MV-4-11 (cell line): ENCODE measurements at places on chromosomes 5 and 9.

DNA sequence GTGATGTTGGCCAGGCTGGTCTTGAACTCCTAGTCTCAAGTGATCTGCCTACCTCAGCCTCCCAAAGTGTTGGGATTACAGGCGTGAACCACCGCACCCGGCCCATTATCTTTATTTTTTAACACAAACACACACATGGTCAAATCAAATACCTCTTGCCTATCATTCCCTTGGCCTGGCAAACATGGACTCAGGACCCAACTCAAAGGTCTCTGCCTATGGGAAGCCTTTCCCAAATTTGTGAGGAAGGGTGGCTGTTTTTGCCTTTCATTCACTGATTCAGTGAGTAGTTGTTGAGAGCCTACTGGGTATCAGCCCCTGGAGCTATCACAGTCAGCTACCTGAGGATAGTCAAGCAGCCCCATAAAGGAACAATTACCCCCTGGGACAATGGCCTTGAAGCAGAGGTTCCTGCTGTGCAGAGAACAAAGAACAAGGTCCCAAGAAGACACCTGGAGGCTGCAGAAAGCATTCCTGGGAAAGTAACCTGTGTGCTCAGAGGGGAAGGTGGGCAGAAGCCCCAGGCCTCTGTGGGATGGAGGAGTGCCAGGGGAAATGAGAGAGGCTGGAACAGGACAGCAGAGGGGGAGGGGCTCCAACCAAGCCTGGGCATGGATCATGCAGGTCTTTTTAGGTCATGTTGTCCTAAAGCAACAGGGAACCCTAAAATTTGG lies 126.4 kb downstream of the CRB2 start:
- no peak for DNase-seq

DNA sequence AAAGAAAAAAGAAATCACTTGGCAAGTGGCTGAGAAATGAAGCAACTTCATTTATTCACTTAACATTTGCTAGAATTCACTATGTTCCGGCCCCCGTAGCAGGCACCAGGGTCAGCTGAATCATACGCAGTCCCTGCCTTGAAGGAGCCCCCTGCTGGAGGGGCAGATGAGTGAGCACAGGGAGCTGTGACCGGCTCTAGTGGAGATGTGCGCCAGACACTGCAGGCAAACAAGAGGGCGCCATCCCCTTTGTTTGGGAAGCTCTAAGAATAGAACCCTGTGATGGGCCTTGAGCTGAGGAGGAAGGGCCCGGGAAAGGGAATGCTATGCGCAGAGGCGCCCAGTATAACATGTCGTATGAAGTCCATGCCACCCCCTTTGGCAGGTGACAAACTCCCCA lies 20.2 kb upstream of the RPL26L1 start:
- no peak for DNase-seq

DNA sequence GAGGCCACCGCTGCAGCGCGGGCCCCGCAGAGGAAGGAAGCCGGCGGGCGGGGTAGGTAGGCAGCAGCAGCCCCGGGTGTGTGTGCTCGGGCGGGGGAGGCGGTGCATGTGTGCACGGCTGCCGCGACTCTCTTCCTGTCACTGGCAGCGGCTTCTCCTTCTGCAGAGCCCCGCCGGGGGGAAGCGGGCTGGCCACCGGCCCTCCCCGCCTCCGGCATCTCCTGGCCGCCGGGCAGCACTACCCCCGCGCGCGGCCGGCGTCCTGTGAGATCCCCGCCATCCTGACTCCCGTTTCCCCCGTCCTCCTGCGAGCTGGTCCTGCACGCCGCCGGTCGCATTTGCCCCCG lies 315 bp downstream of the PIK3R1 start:
- peak; percentile 58 for DNase-seq

- DNase-seq: no peak
Observed at GRCh38 chr9:76980566-76980965, 38.9 kb upstream of the FOXB2 start.

DNA sequence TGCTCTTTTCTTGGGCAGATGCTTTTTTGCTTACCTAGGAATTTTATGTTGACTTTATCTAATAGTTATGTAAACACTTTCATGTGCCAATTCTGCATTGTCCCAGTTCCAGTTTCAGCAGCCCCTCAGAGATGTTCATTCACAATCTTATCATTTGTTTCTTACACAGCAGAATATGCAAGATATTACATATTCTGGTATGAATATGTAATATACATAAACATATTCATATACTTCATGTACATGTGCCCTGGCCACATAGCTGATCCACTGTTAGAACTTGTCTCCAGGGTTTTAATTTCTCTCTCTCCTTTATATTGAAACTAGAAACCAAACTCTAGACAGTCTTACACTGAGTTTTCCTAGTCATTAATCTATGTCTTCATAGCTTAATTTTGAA lies 90.2 kb upstream of the PARP8 start:
- DNase-seq: no peak

DNA sequence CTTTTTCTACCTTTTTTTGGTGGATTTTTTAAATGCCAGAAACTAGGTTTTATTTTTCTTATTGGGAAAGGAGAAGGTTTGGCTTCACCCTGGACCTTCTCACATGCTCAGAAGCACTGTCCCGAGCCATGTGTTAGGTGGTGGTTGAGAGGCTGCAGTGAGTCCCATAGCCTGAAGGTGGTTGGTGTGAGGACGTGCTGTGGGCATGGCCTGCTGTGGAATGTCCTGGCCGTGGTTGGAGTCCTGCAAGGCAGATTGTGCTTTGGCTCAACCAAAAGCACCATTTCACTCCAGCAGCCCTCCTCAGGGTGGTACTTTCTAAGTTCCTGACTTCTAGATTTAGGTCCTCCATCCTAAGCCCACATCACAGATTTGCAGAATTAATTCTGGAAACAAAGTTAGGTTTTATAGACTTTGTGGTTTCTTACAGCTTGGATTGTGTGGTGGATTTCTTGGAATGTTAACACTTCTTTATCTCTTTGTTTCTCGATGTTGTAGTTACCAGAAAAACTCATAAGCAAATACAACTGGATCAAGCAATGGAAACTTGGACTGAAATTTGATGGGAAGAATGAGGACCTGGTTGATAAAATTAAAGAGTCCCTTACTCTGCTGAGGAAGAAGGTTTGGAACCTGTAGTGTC lies 22.6 kb downstream of the OTULIN start:
- no peak for DNase-seq

- peak; percentile 8 for DNase-seq
Observed at GRCh38 chr5:5342784-5343183, 79.7 kb upstream of the ICE1 start.

GRCh38 chr5:56456002-56456401 lies 222.9 kb upstream of the ANKRD55 start:
- DNase-seq: no peak

DNA sequence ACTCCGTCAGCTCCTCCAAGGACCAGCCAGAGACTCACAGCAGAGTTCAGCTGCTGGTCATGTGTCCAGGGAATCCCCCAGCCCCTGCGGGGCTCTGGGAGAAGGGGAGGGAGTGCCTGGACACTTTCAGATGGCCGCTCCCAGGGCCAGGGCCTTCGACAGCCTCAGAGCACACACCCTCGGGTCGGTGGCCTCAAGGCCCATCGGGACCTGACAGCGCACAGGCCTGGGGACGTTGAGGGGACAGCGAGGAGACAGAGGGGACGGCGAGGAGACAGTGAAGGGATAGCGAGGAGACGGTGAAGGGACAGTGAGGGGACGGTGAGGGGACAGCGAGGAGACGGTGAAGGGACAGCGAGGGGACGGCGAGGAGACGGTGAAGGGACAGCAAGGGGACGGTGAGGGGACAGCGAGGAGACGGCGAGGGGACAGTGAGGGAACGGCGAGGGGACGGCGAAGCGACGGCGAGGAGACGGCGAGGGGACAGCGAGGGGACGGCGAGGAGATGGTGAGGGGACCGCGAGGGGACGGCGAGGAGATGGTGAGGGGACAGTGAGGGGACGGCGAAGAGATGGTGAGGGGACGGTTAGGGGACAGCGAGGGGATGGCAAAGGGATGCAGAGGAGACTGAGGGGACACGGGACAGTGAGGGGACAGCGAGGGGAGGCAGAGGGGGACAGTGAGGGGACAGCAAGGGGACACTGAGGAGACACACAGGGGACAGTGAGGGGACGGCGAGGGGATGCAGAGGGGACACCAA lies 47.3 kb downstream of the SLC12A7 start:
- DNase-seq: no peak

- no peak for DNase-seq
Observed at GRCh38 chr5:53236683-53237082, 127.1 kb upstream of the MOCS2 start.

- DNase-seq: peak; percentile 48
Observed at GRCh38 chr5:10719965-10720364, 41.1 kb downstream of the DAP start.

GRCh38 chr9:114981063-114981462 lies 50.7 kb upstream of the TNFSF8 start:
- no peak for DNase-seq

GRCh38 chr5:115377468-115378217 lies 81.2 kb upstream of the CCDC112 start:
- DNase-seq: peak; percentile 41
